ENCODE measurements at places on chromosomes 2 and 18.

GRCh38 chr18:25289001-25289631 lies 62.9 kb downstream of the ZNF521 start:
- DNase-seq = no peak

DNA sequence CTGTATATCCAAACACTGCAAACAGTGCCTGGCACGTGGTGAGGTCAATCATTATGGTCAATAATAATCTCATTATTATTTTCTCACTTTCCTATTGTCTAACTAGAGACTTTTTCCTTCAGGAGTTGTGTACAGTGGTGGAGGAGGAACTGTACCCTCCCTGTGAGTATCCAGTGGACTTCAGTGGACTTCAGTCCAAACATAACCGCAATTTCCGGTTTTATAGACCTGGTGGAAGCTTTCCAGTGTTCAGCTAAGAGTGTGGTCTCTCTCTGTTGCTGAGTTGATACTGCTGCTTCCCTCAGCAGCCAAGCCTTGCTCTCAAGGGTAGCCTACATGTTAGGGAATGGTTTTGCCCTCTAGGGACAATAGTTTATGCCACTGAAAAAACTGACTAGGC lies 447.1 kb downstream of the TMEM182 start:
- DNase-seq = no peak

GRCh38 chr2:104344306-104344705 lies 509.6 kb upstream of the POU3F3 start:
- DNase-seq = no peak

- peak; percentile 87 for DNase-seq
Measured at GRCh38 chr2:112726487-112727190, 5.8 kb downstream of the NT5DC4 start.

GRCh38 chr2:162462911-162463310 lies 119.0 kb downstream of the GCA start:
- no peak for DNase-seq

Measured in COR-L47 (cell line).